H1 (cell line): ENCODE measurements at places on chromosomes 1 and 21.

- peaks cover 9% of the 10 kb centered on the region; the same call in 1 of the 2 replicates for H3K4me1 ChIP-seq
- H3K27me3 ChIP-seq = no peaks in the 10 kb centered on the region
- no peak overlapping the region for H3K4me3 ChIP-seq
- no peak overlapping the region for H3K27ac ChIP-seq
- no peak for DNase-seq
Observed at GRCh38 chr1:41239988-41240610, 2.0 kb downstream of the SCMH1 start.

DNA sequence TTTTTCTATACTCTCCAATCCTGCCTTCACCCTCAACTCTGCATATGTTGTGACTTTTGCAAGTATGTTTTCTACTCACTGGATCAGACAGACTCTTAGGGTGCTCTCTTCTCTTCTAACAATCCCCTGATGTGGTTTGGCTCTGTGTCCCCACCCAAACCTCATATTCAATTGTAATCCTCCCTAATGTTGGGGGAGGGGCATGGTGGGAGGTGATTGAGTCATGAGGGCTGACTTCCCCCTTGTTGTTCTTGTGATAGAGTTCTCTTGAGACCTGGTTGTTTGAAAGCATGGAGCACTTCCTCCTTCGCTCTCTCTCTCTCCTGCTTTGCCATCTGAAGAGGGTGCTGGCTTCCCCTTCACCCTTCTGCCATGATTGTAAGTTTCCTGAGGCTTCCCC lies 148.9 kb upstream of the IGSF21 start:
- H3K27me3 ChIP-seq = no peaks in the 10 kb centered on the region; the same call in 1 of the 2 replicates
- DNase-seq = no peak
- peaks cover 10% of the 10 kb centered on the region for H3K4me1 ChIP-seq
- H3K4me3 ChIP-seq = no peak overlapping the region

- no peaks in the 10 kb centered on the region for H3K27me3 ChIP-seq
- H3K36me3 ChIP-seq = no peaks in the 10 kb centered on the region
- no peak overlapping the region for H3K27ac ChIP-seq
- no peak overlapping the region for H3K4me3 ChIP-seq
Observed at GRCh38 chr1:231702331-231702730, 75.7 kb downstream of the DISC1 start.

DNA sequence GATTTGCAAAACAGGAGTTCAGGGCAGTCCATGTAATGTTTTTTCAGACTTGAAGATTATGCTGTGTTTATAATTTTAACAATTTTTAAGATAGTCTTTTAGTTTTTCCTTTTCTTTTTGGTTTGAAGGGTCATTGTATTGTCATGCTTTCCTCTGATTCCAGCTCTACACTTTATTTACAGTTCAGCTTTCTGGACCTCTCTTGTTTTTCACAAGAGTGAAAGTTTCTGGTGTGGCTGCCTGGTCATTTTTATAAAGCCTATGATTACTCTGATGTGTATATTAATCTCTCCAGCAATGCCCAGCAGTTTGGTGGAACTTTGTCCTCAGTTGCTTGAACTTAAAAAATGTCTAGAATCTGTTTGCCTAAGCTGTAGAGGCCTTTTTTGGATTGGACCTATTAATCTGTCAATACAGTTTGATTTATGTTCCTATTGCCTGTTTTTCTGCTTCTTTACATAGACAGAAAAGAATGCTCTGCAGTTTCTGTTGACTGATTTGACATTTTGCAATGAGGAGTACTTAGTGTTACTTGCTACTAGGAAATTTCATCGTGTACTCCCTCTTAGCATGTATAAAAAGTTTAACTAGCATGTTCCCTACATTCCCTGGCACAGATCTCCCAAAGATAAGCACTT lies 52.2 kb downstream of the XCL2 start:
- DNase-seq = no peak
- H3K4me1 ChIP-seq = no peaks in the 10 kb centered on the region
- H3K27ac ChIP-seq = no peak overlapping the region
- H3K4me3 ChIP-seq = no peak overlapping the region

DNA sequence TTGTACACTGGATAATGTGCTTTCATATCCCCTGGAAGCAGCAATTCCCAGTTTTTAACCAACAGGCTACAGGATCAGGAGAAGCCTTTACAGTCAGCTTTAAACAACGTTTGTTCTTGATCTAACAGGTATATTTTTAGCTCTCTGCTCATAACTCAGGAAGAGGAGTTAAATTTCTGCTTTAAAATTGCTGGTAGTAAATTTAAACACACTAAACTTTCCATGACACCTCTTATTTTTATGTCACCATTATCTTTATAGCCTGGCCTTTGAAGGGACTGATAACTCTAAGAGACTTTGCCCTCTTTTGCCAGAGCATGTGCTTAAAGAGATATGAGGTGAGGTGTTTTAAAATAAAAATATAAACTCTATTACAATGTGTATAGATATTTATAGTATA lies 119.6 kb upstream of the BRINP3 start:
- no peaks in the 10 kb centered on the region for H3K36me3 ChIP-seq
- no peak overlapping the region for H3K4me3 ChIP-seq
- no peak for DNase-seq
- no peak overlapping the region for H3K27ac ChIP-seq
- no peaks in the 10 kb centered on the region for H3K4me1 ChIP-seq

GRCh38 chr1:170290991-170291390 lies 145.2 kb downstream of the NTMT2 start:
- H3K4me3 ChIP-seq = no peak overlapping the region
- H3K27ac ChIP-seq = no peak overlapping the region
- DNase-seq = no peak
- H3K27me3 ChIP-seq = no peaks in the 10 kb centered on the region
- no peaks in the 10 kb centered on the region for H3K4me1 ChIP-seq
- no peaks in the 10 kb centered on the region for H3K36me3 ChIP-seq

DNA sequence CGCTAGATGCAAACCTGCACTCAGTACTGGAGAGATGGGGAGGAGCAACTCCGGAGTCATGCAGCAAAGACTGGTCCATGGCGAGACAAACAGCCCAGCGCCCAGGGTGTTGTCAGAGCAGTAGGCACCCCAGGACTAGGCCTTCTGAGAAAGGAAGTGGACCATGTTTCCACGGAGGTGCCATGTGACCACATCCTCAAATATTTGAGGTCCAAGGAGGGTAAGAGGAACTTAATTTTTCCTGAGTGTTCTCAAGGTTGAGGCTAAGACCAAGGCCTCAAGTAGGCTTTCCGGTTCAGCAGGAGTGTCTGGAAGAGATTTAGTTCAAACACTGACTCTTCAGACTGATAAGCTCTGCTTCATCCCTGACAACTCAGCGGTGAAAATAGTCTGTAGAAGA lies 186.2 kb downstream of the RHOU start:
- H3K27ac ChIP-seq = no peak overlapping the region
- H3K4me3 ChIP-seq = no peak overlapping the region
- no peaks in the 10 kb centered on the region for H3K36me3 ChIP-seq
- H3K27me3 ChIP-seq = no peaks in the 10 kb centered on the region

DNA sequence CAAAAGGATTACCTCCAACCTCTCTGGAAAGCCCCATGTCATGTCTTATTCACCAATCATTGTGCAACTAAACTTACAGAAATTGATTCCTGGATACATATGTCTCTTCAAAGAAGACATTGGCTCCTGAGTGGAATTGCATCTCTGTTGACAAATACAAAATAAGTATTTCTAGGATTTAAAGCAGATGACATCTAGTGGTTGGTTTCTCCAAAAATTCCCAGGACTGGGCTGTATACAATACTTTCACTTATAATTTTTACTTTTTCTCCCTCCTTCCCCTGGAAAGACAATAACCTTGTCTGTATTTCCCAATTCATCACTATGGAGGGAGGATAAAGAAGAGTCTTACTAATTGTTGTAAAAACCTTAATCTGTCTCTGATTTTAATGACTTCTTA lies 1347.4 kb downstream of the NCAM2 start:
- no peak overlapping the region for H3K27ac ChIP-seq
- no peak for DNase-seq
- H3K4me1 ChIP-seq = no peaks in the 10 kb centered on the region
- no peaks in the 10 kb centered on the region for H3K27me3 ChIP-seq
- H3K36me3 ChIP-seq = no peaks in the 10 kb centered on the region
- no peak overlapping the region for H3K4me3 ChIP-seq

DNA sequence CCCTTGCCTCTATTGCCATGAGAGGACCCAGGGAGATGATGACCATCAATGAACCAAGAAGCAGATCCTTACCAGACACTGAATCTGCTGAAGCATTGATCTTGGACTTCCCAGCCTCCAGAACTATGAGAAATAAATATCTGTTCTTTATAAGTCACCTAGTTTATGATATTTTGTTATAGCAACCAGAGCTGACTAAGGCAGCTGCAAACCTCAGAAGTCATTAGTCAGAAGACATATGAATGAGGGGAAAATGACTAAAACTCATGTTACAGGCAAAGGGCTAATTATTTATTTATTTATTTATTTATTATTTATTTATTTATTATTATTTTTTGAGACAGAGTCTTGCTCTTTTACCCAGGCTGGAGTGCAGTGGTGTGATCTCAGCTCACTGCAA lies 321.1 kb downstream of the TGFB2 start:
- H3K27me3 ChIP-seq = no peaks in the 10 kb centered on the region
- H3K4me1 ChIP-seq = no peaks in the 10 kb centered on the region

DNA sequence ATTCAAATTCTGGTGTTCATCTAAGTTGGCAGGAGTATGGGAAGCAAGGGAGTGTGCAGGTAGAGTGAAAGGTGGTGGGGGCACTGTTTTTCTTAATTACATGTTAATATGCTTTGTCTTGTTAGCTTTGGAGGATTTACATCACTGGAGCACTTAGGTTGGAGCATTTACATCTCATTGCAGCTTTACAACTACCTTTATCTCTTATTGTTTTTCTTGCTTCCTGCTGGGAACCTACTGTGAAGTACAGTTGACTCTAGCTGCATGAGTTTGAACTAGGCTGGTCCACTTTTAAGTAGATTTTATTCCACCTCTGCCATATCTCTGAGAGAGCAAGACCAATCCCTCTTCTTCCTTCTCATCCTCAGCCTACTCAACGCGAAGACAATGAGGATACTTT lies 554.8 kb upstream of the B3GALT2 start:
- H3K4me3 ChIP-seq = no peak overlapping the region
- H3K27me3 ChIP-seq = peaks cover 1% of the 10 kb centered on the region
- no peaks in the 10 kb centered on the region for H3K36me3 ChIP-seq
- H3K27ac ChIP-seq = no peak overlapping the region
- DNase-seq = peak; percentile 17
- no peaks in the 10 kb centered on the region for H3K4me1 ChIP-seq

DNA sequence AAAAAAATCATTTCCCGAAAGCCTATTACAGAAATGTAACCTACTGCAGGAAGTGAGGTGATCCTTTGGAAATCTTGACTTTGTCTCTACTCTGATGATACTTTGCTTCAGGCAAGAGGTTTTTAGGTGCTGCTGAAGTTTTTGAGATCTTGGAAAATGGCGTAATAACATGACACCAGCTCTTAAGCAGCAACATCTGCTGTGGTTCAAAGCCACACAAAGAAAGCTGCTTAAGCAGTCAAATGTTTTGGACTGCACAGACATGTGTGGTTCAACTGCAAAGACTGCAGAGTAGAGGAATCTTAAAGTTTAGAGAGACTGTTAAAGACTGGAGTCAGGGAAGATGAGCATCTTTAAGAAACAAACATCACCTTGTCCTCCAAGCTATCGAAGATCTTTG lies 139.0 kb downstream of the RASAL2 start:
- no peak overlapping the region for H3K27ac ChIP-seq
- H3K36me3 ChIP-seq = no peaks in the 10 kb centered on the region
- H3K4me1 ChIP-seq = no peaks in the 10 kb centered on the region
